Stimulated activated CD8-positive, alpha-beta memory T cell treated with anti-CD3 and anti-CD28 coated beads, Interleukin-7, amount 100 ng/mL, for 1 hour (primary cell): ENCODE measurements at places on chromosomes 12 and 14.

- DNase-seq, result no peak
These were observed 17.4 kb downstream of the MDGA2 start for GRCh38 chr14:47658041-47658440.

- DNase-seq, result no peak
These were observed 185.3 kb upstream of the FBXO33 start for GRCh38 chr14:39617537-39617936.

DNA sequence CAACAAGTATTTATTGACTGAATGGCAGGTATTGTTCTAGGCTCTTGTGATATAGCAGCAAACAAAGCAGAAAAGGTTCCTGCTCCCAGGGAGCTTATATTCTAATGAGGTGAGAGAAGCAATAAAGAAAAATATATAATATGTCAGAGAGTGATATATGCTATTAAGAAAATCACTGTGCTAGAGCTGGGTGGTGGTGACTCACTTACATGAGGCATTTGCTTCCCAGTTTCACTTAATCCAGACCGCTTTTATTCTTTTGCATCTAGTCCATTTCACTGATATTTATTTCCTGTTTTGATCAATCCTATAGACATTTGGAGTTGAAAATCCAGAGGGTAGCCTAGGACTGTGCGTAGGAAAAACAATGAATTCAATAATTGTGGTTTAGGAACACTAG, 17.5 kb downstream of the TRHDE start:
- no peak for DNase-seq

- DNase-seq, result no peak
These were observed 27.0 kb downstream of the SMUG1 start for GRCh38 chr12:54161481-54162437.

DNA sequence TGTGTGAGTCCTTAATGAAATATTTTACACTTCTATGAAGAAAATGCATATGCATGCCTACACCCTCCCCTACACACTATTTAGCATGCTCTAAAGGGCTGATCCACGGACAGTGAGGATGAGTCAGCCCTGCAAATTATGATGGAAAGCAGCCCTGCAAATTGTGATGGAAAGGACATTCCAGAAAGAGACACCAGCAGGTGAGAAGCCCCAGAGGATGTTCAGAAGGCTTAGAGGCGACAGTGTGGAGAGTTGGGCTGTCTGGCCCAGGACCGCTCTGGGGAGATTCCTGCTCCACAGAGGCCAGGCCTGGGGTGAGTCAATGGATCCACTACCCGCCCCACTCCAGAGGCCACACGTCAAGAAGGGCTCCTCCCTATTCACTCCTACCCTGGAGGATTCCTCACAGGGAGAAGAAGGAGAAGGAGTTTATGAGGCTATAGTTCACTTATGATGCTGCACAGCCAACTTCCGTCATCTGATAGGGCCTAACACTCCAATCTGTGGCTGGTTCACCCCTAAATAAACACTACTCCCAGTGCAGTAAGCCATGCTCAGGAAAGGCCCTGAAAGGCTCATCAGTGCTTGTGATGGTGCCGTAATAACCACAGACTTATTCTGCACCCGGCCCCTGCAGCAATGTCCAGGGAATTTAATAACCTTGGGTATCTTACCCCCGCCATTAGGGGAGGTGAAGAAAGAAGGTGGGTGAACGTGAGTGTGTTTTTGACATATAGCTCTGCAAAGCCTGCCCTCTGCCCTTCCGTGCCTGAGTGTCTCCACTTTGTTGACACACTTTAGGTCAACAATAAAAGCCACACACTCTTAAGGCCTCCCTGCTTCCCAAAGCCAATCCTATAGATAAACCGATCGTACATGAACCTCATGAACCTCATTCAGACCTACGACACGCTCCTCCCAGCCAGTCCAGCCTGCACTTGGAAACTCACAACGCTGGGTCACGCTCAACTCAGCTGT, 46.4 kb downstream of the CLMN start:
- no peak for DNase-seq

GRCh38 chr12:110015132-110015531, 15.9 kb downstream of the ANKRD13A start:
- DNase-seq, result no peak
